NCI-H510A (cell line): ENCODE measurements at places on chromosomes 2 and 18.

GRCh38 chr2:155980941-155981560, 351.5 kb downstream of the NR4A2 start:
- no peak for DNase-seq

GRCh38 chr18:80042785-80043184, 8.6 kb downstream of the RBFA start:
- DNase-seq: no peak

- no peak for DNase-seq
These were observed 1098.5 kb upstream of the DDX18 start for GRCh38 chr2:116716038-116716437.

- peak; percentile 78 for DNase-seq
These were observed 2.0 kb upstream of the MYT1L start for GRCh38 chr2:2333076-2333475.

DNA sequence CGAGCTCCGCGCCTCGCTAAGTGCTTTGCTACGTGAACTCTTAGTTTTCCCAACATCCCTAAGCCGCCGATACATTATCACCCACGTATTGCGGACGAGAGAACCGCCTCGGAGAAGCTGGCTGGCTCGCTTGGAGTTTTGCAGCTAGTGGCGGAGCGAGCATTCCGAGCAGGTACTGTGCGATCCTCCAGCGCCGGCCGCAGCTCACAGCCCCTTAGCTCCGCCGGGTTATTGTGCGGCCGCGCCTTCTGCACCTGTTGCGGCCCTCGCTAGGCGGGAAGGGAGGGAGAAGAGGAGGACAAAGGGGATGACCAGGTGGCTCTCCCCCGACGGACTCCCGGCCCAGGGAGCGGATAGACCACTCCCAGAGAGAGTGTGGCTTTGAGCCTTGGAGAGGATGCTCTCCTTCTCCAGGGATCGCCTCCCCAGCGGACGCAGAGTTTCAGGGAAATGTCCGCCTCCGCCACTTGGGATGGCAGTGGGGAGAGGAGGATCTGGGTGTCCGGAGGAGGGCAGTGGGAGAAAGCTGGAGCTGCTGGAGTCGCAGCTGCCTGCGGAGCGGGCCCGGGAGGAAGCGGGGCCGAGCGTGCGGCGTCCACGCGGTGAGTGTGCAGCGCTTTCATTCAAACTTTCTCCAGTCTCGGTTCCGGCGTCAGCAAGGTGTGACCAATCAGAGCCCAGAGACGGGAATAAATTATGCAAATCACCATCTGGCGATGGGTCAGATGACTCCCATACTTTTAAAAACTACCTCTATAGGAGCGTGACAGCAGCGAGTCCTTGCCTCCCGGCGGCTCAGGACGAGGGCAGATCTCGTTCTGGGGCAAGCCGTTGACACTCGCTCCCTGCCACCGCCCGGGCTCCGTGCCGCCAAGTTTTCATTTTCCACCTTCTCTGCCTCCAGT, at the start of gene LIPG:
Gene LIPG (plus strand): TSS at position 769 of the 905 bp plus-strand sequence. CDS start 252 bp downstream, outside the sequence.
- peak; percentile 71 for DNase-seq

DNA sequence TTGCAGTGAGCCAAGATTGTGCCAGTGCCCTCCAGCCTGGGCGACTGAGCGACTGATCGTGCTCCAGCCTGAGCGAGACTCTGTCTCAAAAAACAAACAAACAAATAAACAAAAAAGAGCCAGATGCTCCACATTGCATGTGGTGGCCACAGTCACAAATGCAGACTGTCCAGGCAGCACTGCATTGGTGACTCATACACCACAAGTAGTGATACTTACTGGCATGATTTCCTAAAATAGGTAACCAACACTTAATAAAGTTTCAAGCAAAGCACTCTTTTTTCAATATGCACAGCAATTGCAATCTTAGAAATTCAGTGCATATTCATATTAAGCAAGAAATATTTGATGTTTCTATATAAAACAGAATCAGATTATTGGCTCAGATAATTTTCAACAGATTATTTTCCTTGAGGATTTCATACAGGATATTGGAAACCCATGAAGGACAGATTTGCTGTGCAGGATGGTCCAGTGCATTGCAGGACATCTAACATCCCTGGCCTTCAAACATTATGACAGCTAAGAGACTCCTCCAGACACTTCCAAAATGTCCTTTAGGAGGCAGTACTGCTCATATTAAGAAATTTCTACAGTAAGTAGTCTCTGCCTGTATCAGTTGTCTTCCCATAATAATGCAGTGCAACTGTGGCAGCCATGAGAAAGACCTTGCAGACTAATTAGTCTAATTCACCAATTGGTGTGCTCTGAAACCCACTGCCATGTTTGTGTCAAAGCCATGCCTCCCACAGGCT, 10.5 kb upstream of the SLC1A4 start:
- DNase-seq: no peak

DNA sequence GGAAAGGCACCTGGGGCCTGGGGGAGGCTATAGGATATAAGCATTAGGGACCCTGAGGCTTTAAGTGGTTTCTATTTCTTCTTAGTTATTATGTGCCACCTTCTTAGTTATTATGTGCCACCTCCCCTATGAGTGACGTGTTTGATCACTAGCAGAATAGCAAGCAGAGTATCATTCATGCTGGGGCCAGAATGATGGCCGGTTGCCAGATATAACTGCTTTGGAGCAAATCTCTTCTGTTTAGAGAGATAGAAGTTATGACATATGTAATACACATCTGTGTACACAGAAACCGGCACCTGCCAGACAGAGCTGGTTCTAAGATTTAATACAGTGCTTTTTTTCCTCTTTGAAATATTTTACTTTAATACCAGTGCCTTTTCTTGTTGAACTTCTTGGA, 29.4 kb downstream of the LIPG start:
- DNase-seq: no peak
